ENCODE measurements at places on chromosomes 11 and 22.

DNA sequence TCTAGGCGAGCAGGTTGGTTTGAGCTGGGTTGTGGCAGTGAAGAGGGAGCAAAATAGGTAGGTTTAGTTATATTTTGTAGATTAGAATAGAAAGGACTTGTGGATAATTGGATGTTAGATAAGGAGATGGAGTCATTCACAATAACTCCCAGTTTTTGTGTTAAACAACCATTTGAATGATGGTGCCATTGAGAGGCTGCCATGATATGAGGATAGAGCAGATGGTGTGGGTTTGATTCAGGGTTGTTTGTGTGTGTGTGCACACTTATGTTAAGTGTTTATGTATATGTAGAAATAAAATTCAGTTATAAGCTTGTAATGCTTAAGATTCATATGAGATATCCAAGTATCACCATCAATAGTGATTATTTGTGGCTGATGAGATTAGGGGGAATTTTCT lies 166.6 kb downstream of the NXPE2 start:
- DNase-seq: no peak

GRCh38 chr22:33776491-33776890 lies 143.8 kb downstream of the LARGE1 start:
- no peak for DNase-seq

GRCh38 chr11:11975201-11976092 lies 33.0 kb downstream of the DKK3 start:
- peak; percentile 53 for DNase-seq

DNA sequence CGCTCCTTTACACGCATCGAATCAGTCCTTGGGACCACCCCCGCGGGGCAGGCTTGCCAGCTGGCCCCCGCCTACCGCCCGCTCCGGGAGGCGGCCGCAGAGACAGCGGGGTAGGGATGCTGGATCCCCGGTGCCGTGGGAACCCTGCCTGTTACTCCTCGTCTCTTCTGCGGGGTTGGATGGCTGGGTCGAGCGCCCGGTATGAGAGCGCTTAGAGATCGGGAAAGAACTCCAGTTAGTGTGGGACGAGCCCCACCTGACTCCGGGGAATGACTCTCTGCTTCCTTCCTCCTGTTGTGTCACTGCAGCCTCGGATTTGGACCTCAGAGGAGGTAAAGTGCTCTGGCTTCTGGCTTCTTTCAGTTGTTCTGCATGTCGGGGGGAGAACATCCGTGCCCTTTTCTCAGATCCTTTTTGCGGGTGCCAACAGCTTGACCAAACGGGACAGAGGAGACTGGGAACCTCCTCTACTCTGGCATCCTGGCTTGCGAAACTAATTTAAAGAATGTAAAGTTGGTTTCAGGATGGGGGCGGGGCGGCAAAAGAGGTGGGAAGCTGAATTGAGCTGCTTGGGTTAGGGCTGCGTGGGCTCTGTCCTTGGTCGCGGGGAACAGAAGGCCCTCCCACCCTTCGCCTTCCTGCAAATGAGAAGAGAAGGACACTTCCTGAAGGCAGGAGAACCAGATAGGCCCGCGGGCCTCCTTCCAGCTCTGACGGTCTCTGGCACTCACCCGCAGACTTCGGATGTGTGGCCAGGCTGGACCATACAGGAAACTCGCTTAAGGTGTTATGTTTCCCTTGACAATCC lies 938 bp downstream of the LAYN start:
- no peak for DNase-seq

- DNase-seq: no peak
These were observed 24.4 kb upstream of the FSHB start for GRCh38 chr11:30206249-30206996.

DNA sequence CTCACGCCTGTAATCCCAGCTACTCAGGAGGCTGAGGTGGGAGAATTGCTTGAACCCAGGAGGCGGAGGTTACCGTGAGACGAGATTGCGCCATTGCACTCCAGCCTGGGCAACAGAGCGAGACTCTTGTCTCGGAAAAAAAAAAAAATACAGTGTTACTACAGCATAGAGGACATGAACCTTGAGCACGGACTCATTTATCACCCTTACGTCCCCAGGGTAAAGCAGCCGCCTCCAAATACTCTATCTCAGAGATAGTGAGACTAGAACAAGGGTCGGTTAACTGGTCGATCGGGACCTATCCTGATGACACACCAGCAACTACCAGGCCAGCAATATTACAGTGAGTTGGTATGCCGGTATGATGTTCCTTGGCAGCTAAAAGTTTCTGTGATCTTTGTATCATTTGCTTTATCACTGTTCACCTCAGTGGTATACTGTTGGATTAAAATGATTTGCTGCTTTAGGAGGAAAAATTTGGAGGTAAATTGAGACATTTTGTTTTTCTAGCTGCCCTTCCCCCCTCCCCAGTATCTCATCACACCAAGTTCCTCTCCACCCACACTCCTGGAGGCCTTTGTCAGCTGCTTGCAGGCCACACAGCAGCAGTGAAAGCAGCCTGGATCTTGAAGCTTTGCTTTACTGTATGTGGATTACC lies 7.0 kb upstream of the SIDT2 start:
- no peak for DNase-seq

- DNase-seq: peak; percentile 22
These were observed 23.6 kb upstream of the MYRF start for GRCh38 chr11:61728940-61729219.

GRCh38 chr11:45664376-45665205 lies 831 bp downstream of the CHST1 start:
- DNase-seq: no peak

DNA sequence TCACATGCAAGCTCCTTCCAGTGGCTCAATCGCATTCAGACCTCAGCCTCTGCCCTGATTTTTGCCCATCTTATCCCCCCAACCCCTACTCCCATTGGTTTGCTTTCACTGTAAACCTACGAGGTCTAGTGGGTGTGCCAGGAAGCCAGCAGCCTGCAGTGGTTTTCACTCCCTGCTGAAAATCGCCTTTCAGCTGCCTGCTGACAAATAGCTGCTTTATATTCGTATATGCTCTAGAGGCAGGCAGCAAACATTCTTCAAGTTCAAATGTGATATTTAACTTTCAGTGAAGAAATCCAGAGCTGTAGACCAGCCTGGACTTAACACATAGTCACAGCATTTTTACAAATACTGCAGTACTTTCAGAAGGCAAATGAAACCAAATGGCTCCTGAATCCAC lies 92.8 kb upstream of the APOA1 start:
- no peak for DNase-seq

GRCh38 chr11:6357222-6357621 lies 33.1 kb upstream of the SMPD1 start:
- no peak for DNase-seq

GRCh38 chr22:44523981-44524759 lies 26.1 kb upstream of the RTL6 start:
- no peak for DNase-seq

DNA sequence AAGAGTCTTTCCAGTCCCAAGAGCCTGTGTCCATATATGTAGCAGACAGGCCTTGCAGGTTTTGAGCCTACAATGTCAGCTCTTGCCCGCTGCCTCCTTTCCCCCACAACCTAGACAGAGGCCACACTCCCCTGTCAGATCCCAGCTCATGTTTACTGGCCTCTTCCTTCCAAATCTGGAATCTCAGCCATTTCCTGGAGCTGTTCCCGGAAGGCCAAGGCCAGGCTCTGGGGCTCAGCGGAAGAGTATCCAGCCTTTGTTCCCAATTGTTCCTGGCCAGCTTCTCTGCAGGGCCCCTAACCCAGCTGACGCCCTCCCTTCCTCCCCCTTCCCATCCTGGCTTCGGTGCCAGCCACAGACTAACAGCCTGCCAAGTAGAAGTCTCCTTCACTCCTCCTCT lies 1.0 kb upstream of the ROBO4 start:
- DNase-seq: peak; percentile 51
